ENCODE measurements at places on chromosomes 11 and 22. TPM values are rescaled to one million over a fixed set of nuclear protein-coding genes. Genes with fewer than 3 reads are reported as not detected.

Gene P2RY2
- total RNA-seq = 0.57 TPM

Gene DUSP8
- total RNA-seq = 0.14 TPM

Gene SAA4
- total RNA-seq = not detected

Gene SYT9
- 0.43 TPM for total RNA-seq

Gene C11orf86
- total RNA-seq = not detected

Gene FXYD6
- total RNA-seq = not detected

Gene GRK3
- 0.22 TPM for total RNA-seq

Gene SLC22A12
- total RNA-seq = not detected

Gene SLC15A3
- total RNA-seq = 18.4 TPM

Gene ASCL2
- total RNA-seq = not detected
